ENCODE measurements at places on chromosomes 1 and 21.

DNA sequence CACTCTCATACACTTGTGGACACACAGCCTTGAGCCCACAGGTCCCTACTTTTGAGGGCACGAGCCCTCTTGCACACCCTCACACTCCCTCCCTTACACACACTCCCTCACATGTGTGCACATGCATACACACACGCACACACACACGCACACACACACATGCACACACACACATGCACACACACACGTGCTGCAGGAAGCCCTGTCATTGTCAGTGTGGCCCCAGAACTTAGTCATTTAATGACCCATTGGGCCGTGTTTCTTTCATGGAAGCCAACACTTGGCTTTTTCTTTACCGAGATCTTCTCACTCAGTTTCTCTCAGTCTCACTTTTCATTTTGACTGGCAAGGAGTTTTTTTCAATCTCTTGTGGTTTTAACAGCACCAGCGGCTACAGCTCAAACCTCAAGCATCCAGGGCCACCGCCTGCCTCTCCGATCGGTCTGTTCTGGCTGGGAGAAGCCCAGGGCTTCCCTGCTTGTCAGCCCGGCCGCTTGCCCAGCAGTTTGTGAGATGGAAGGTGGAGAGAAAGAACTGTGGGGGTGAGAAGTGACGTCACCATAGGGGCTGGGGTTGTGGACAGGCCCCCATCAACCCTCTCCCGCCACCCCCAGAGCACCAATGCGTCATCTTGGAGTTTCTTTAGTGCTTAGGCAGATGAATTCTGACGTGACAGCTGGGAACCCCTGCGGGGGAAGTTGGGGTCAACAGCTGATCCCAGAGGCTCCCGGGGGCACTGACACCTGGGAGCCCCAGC is 15.8 kb upstream of the TNFRSF8 start:
- no peak for DNase-seq

DNA sequence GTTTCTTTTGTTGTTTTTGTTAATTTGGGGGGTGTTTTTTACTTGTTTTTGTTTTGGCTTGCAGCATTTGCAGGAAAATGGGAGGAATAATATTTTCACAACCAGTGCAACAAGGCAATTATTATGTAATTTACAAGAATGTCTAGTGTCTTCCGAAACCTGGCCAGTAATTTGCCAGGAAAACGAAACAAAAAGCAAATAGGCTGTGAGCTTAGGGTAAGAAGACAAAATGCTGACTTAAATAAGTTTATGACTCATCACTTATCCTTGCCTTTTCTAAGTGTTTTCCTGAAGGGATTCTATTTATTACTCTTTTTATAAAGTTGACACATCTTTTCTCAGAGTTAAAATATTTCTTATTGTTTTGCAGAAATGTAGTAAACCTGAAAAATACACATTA is 49.8 kb downstream of the KCNT2 start:
- no peak for DNase-seq

GRCh38 chr1:159077120-159077961 is 775 bp upstream of the AIM2 start:
- DNase-seq = peak; percentile 13

DNA sequence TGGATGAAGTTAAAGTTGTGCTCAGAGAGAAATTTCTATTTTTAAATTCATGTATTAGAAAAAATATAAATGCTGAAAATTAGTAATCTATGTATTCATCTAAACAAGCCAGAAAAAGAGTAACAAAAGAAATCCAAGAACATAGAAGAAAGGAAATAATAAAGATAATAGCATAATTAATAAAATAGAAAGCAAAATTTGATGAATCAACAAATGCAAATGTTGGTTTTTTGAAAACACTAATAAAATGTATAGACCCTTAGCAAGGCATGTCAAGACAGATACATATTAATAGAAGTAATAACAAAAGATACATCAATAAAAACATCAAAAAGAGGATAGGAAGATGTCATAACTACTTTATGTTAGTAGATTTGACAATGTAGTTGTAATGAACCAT is 18.0 kb downstream of the F13B start:
- DNase-seq = no peak

GRCh38 chr1:200535605-200536004 is 84.9 kb downstream of the KIF14 start:
- DNase-seq = peak; percentile 28

DNA sequence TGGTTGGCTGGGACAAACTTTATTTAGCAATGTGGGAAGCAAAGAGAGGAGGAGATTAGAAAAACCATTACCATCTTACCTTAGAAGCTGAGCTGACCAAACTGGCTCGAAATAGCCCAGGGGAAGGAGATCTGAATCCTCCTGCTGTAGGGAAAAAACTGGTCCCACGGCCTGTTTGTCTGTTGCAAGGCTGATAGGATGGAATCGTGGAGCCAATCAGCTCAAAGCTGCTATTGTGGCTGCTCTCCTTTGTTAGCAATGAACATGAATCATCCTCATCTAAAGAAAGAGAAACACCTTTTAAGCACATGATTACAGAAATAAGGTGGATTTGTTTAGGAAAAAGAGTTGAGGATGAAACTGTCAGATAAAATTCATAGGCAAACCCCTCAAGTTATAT is 21.5 kb downstream of the CLSPN start:
- no peak for DNase-seq

- DNase-seq = no peak
Observed at GRCh38 chr1:12709696-12710095, 6.2 kb upstream of the AADACL3 start.

GRCh38 chr21:45472445-45473365 is 67.7 kb downstream of the COL18A1 start:
- DNase-seq = no peak

DNA sequence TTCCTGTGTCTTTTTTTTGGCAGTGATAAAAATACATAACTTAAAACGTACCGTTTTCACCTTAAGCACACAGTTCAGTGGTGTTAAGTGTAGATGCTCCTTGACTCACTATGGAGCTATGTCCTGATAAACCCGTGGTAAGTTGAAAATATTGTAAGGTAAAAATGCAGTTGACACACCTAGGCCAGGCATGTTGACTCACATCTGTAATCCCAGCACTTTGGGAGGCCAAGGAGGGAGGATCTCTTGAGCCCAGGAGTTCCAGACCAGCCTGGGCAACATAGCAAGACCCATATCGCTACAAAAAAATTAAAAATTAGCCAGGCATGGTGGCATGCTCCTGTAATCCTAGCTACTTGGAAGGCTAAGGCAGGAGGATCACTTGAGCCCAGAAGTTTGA is 73.6 kb upstream of the COG2 start:
- DNase-seq = no peak

DNA sequence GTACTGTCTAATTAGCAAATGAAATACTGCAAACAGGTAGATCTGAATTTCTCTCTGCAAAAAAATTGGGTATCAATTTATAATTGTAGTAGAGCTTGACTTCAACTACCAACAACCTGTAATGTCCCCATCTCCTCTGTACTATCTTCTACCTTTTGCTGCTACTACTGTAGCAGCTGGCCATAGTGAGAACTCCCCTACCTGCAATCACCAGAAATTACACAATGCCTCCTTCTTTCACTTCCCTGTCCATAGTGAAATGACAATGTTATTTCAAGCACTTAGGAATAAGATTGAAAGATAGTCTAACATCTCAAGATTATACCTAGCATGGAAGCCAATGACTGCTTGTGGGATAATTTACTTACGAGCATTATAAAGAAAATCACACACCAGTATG is 100.4 kb downstream of the ACBD6 start:
- DNase-seq = no peak
